ENCODE measurements at places on chromosomes 16 and 17.

GRCh38 chr17:5706577-5707210 lies 122.4 kb upstream of the NLRP1 start:
- DNase-seq: peak; percentile 36

DNA sequence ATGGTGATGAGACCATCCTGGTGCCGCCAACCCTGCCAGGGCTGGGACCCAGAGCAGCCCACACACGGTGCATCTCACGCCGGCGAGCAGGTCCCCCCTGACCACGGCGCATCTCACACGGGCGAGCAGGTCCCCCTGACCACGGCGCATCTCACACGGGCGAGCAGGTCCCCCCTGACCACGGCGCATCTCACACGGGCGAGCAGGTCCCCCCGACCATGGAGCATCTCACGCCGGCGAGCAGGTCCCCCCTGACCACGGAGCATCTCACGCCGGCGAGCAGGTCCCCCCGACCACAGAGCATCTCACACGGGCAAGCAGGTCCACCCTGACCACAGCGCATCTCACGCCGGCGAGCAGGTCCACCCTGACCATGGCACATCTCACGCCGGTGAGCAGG lies 59.2 kb downstream of the MRM3 start:
- no peak for DNase-seq

GRCh38 chr17:1298606-1299005 lies 19.1 kb downstream of the TRARG1 start:
- DNase-seq: no peak

- DNase-seq: no peak
Observed at GRCh38 chr16:53905028-53905427, 201.1 kb downstream of the FTO start.

- no peak for DNase-seq
Observed at GRCh38 chr16:75340741-75341491, 89.5 kb upstream of the BCAR1 start.

GRCh38 chr16:66620429-66620795 lies 15.9 kb downstream of the CMTM3 start:
- no peak for DNase-seq

DNA sequence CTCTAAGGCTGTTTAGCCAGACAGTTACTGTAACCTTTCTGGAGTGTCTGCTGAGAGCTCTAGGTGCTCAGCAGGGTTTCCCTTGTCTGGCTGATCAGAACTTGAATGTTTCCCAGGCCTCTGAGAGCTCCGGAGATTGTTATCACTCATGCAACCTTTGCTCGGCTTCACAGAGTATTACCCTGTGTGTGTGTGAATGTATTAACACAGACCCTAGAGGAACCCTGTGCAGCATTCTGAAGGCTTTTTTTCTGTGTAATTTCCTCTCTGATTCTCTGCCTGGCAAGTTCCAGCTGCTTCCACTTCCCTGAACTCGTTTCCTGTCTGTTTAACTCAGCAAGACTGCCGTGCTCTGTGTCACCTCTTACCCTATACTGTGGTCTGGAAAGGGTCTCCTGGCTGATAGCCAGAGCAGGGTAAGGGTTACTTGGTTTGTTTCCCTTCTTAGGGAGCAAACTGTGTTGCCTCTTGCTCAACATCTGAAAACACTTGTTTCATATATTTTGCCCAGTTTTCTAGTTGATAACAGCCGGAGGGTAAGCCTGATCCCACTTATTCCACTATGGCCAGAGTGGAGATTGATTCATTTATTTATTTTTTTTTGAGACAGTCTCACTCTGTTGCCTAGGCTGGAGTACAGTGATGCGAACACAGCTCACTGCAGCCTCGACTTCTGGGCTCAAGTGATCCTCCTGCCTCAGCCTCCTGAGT lies 21.7 kb downstream of the PRMT7 start:
- no peak for DNase-seq

- no peak for DNase-seq
Observed at GRCh38 chr17:2792366-2793169, 3.7 kb upstream of the RAP1GAP2 start.

DNA sequence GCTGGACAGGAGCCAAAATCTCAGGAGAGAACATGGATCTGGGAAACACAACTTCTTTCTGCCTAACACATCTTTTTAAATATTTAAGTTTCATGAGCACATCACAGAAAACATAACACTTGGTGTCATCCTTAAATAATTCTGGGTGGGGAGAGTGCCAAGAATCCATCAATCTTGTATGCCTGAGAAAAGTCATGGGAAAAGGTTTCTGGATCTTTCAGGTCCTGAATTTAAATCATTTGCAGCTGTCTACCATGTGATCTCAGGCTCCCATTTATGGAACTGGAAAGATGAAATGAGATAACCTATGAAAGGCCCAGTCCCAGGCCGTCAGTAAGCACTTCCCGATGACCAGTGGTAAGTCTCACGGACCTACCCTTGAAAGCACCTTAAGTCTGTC lies 15.1 kb downstream of the CDH11 start:
- no peak for DNase-seq

DNA sequence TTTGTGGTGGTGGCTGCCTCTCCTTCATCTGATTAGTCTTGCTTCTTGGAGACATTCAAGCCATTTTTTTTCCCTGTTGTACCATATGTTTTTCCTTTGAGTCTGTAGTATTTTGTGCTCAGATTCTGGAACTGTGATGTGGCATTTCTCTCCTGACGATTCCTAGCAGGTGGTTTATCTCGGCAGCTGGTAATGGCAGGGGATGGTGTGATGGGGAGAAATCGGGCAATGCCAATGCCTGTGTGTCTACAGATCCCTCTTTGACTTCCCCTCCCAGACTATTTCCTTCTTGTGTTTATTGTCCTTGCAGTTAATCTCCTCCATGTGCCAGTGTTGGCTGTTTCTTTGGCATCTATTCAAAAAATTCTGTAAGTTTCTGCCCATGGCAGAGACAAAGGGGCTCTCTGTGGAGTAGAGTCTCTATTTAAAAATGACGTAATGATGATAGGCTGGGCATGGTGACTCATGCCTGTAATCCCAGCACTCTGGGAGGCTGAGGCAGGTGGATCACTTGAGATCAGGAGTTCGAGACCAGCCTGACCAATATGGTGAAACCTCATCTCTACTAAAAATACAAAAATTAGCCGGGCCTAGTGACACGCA lies 90.2 kb upstream of the ERCC4 start:
- no peak for DNase-seq

Data from GM04504 (cell line).